ENCODE measurements at places on chromosomes 2 and 18. TPM values are rescaled to one million over a fixed set of nuclear protein-coding genes. Genes with fewer than 3 reads are reported as not detected.

DNA sequence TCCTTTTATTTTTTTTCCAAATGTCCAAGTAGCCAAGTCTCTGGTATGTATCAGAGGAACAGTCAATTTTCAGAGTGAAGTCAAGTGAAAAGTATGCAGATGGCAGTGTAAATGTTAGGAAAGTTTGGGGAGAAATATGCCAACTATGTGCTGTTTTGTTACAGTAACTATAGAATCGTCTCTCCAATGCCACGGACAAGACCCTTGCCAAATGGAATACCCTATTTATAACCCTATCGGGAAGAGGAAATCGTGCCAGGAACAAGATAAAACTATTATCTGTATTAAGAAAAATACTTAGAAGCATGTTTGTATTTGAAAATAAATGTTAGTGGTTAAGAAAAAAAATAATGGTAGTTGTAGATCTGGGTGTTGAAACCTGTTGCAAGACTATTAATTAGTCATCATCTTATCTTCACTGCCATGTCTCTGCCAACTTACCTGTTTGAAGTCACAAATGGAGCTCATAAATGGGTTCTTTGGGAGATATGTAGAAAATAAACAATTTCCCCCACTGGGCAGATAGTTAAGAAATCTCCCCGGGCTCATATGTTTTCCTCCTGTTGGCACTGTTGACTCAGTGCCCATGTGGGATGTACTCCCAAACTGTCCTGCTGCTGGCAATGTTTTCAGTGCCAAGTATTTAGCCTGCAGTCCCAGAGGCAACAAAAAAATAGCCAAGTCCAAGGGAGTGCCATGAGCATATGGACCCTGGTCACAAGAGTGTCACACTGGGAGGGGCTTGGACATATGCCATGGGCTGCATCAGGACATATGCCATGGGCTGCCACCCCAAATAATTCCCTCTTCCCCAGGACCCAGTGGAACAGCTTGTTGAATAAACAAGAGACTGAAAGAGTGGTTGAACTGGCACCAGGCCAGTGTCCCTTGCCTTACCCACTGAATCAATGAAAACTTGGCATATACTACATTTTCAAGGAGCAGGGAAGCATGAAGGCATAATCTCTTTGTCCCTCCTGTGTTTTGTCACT, 366.9 kb downstream of the OSR1 start:
- H3K27ac ChIP-seq: peak overlapping the region; percentile 33
- no peaks in the 10 kb centered on the region for H3K27me3 ChIP-seq
- no peak overlapping the region for H3K4me3 ChIP-seq
- DNase-seq: no peak
- no peaks in the 10 kb centered on the region for H3K36me3 ChIP-seq

Gene FAM237A
- not detected for total RNA-seq

DNA sequence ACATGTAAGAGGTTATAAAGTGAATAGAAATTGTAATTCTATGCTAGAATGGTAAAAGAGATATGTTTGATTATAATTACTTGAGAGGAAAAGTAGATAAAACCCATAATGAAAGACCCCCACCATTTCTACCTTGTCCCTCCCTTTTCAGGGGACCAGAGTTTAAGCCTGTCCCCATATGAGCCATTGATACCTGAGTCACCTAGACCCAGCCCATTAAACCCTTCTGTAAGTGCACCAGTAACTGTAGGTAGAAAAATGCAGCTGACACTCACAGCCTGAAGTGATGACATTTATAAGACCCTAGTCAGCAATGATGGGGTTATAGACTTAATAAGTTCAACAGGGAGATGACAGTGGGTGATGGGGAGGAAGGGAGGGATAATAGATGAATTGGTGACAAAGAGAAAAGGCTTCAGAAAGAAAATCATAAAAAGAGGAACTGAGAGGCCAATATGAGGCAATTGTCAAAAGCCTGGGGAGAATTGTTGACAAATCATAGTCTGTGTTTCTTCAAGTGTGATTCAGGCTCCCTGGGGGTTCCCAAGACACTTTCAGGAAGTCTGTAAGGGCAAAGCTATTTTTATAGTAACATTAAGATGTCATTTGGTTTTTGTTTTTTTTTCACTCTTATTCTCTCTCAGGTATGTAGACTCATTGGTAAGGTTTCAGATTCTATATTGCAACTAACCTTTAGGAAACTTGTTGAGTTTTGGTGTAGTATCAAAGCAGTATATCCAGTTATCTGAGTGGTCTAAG, 544.2 kb downstream of the SATB2 start:
- peaks cover 4% of the 10 kb centered on the region for H3K4me1 ChIP-seq
- no peaks in the 10 kb centered on the region for H3K36me3 ChIP-seq
- H3K27me3 ChIP-seq: no peaks in the 10 kb centered on the region
- H3K4me3 ChIP-seq: no peak overlapping the region

Gene RPRM
- not detected for total RNA-seq

DNA sequence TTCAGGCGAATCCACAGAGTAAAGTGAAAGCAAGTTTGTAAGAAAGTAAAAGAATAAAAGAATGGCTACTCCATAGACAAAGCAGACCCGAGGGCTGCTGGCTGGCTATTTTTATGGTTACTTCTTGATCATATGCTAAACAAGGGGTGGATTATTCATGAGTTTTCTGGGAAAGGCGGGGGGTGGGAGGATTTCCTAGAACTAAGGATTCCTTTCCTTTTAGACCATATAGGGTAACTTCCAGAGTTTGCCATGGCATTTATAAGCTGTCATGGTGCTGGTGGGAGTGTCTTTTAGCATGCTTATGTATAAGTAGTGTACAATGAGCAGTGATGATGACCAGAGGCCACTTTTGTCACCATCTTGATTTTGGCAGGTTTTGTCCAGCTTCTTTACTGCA, 59.8 kb downstream of the SLC4A3 start:
- H3K27me3 ChIP-seq: no peaks in the 10 kb centered on the region
- no peak for DNase-seq
- H3K4me3 ChIP-seq: no peak overlapping the region

GRCh38 chr2:152434395-152435182, 99.6 kb downstream of the FMNL2 start:
- no peak overlapping the region for H3K27ac ChIP-seq
- H3K36me3 ChIP-seq: no peaks in the 10 kb centered on the region
- H3K27me3 ChIP-seq: no peaks in the 10 kb centered on the region
- peaks cover 11% of the 10 kb centered on the region for H3K4me1 ChIP-seq
- no peak overlapping the region for H3K4me3 ChIP-seq

Gene UGT1A10
- not detected for total RNA-seq

- no peaks in the 10 kb centered on the region for H3K27me3 ChIP-seq
- peaks cover 24% of the 10 kb centered on the region for H3K4me1 ChIP-seq
- H3K4me3 ChIP-seq: no peak overlapping the region
- DNase-seq: no peak
- no peak overlapping the region for H3K27ac ChIP-seq
- H3K36me3 ChIP-seq: no peaks in the 10 kb centered on the region
Observed at GRCh38 chr2:19542796-19543662, 184.6 kb upstream of the OSR1 start.

DNA sequence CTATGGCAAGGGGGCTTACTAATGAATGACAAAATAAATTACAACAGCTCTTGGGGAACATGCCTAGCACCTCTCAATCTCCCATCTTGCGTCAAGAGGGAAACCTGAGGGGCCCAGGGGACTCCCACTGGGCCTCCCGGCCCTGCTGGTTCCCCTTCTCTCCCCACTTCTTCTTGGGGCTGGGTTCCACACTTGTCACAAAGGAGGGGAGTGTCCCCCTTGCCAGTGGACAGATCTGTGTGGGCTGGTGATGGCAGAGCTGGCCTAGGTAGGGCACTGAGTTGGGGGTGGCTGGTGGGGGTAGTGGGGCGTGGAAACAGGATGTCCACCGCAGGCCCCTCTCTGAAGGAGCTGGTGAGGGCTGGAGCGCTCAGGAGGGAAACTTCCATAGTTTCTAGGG, 184.0 kb upstream of the HAAO start:
- H3K4me3 ChIP-seq: no peak overlapping the region
- DNase-seq: no peak
- peaks cover 11% of the 10 kb centered on the region for H3K4me1 ChIP-seq
- H3K36me3 ChIP-seq: no peaks in the 10 kb centered on the region

GRCh38 chr2:154437104-154437503, 261.4 kb upstream of the KCNJ3 start:
- no peak overlapping the region for H3K4me3 ChIP-seq
- no peaks in the 10 kb centered on the region for H3K36me3 ChIP-seq
- no peaks in the 10 kb centered on the region for H3K4me1 ChIP-seq
- no peaks in the 10 kb centered on the region for H3K27me3 ChIP-seq

DNA sequence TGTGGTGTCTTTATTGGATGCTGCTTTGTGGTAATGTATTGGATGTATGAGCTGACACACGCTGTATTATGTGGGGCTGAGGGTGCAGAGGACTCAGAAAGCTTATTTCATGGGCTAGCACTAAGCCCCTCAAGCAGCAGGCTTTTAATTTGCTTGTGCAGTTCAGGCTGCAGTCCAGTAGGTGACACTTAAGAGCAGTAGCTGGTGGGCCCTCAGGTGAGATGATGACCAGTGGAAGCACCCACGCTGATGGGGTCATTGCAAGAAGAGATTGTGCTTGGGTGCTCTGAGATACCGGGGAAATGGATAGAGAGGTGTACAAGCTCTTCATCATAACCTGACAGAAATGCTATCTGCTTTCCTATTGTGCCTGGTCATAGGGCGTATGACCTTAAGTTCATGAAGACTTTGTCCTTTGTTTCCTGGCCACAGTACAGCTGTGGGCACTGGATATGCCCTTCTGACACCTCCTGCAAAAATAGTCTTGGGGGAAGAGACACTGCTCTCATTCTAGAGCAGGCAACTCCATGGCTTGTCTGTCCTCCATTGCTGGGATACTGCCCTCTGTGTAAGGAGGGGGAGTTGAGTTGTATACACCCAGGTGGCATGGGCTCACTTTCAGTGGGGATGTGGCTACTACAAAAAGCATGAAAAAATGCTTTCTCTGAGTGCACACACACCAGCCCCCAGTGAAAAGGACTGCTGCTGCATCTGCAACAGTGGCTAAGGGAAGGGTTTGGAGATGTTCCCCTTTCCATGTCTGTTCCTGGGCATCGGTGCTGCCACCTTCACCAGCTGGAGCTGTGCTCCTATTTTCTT, 205.7 kb upstream of the ZSWIM2 start:
- H3K36me3 ChIP-seq: no peaks in the 10 kb centered on the region
- no peak overlapping the region for H3K4me3 ChIP-seq

DNA sequence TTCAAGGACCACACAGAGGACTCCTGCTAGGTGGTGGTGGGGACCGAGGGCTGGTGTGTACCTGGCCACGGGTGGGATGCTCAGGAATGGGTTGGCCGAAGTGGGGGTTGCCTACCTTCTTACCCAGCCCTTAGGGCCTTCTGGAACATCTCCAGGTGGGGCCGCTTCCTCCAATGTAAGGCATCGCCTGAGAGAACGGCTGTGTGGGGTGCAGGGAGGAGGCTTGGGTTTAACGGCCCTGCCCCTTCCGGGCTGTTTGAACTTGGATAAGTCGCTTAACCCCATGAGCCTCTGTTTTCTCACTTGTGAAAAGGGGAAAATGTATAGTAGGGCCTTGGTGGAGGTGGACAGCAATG, 35.0 kb downstream of the EMILIN2 start:
- peaks cover 26% of the 10 kb centered on the region for H3K4me1 ChIP-seq
- H3K4me3 ChIP-seq: no peak overlapping the region
- peak overlapping the region; percentile 92 for H3K27ac ChIP-seq
- no peaks in the 10 kb centered on the region for H3K36me3 ChIP-seq
- no peak for DNase-seq

- no peaks in the 10 kb centered on the region for H3K36me3 ChIP-seq
- H3K27ac ChIP-seq: no peak overlapping the region
- DNase-seq: no peak
- H3K27me3 ChIP-seq: no peaks in the 10 kb centered on the region
Observed at GRCh38 chr2:6177811-6178210, 485.6 kb downstream of the SOX11 start.

DNA sequence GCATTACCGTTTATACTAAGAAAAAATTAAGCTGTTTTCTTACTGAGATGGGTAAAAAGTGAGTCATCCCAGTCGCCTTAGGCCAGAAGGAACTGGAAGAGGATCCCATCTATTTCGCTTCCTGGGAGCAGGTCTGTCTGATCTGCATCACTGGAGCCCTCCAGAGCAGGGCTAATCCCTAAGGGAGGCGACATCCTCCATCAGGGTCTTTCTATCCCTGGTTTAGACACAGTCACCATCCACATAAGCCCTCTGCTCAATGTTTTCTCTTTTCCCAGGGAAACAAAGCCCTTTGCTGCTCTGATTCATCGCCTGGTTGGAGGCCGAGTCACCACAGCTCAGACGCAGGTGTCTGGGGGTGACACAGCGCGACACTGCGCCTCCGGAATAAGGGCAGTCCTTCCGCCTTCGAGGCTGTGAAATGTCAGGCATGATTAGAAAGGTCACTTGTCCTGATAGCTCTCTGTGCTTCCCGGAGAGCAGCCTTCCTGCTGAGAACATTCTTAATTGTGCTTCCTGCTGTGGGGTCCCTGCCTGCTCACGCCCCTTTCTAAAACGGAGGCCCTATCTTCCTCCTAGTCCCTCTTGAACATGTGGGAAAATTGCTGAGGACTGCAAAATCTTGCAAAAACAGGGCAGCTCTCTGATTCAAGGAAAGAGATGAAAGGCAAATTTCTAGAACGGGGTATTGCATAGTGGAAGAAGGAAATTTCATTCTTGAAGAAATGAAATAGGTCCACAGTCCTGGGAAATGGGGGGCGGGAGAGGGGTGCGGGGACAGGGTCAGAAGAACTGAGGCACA, 56.3 kb downstream of the MARCHF4 start:
- no peaks in the 10 kb centered on the region for H3K27me3 ChIP-seq
- no peak overlapping the region for H3K27ac ChIP-seq
- H3K36me3 ChIP-seq: no peaks in the 10 kb centered on the region
- no peak for DNase-seq

Gene LYPD6B
- total RNA-seq: not detected

Gene ABCG8
- total RNA-seq: not detected

Gene UPP2
- not detected for total RNA-seq

DNA sequence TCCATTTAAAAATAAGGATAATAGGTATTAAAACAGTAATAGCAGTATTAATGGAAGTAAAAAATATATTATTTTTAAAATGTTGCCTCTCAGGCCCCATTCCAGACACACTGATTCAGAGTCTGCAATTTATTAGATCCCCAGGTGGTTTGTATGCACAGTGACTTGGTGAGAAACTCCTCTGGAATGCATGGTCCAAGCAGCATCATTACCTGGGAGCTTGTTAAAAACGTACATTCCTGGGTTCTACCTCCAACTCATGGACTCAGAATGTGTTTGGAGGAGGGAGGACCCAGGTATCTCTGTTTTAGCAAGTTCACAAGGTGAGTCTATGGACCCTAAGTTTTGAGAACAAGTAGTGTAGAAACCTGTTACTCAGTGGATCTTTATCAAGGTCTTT, 95.6 kb downstream of the ITGA4 start:
- H3K27ac ChIP-seq: no peak overlapping the region
- H3K4me3 ChIP-seq: no peak overlapping the region
- DNase-seq: no peak
- H3K36me3 ChIP-seq: no peaks in the 10 kb centered on the region
- H3K27me3 ChIP-seq: no peaks in the 10 kb centered on the region
- H3K4me1 ChIP-seq: no peaks in the 10 kb centered on the region

Gene ATG9A
- total RNA-seq: 39.4 TPM

Gene DTNA
- 41.0 TPM for total RNA-seq

- H3K4me1 ChIP-seq: peaks cover 36% of the 10 kb centered on the region
- peak overlapping the region; percentile 75 for H3K4me3 ChIP-seq
- no peaks in the 10 kb centered on the region for H3K27me3 ChIP-seq
Observed at GRCh38 chr2:19900931-19901441, 797 bp downstream of the TTC32 start.

All from thoracic aorta (tissue), 2 donors.